ENCODE measurements at places on chromosomes 5 and 9. TPM values are rescaled to one million over a fixed set of nuclear protein-coding genes. Genes with fewer than 3 reads are reported as not detected.
A peak's percentile ranks its signal among the peaks of the same experiment; 100 is the strongest.

- no peak for DNase-seq
These were observed 80.8 kb downstream of the ARRDC3 start for GRCh38 chr5:91302305-91302704.

- DNase-seq: no peak
These were observed 37.6 kb upstream of the STX17 start for GRCh38 chr9:99868845-99869244.

DNA sequence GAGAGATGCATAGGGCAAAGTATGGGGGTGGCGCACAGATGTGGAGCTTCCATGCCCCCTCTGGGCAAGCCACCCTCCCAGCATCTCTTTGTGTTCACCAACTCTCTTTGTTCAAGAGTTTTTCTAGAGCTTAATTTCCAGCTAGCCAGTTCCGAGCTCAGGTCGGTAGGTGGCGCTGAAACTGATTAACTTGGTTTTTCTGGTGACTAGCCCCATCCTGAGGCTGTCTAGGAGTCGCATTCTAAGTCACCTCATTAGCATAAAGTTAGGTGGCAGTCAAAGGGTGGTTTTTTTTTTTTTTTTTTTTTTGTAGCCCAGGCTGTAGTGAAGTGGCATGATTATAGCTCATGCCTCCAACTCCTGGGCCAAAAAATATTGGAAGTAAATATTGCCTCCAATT, 476.4 kb downstream of the KDM4C start:
- DNase-seq: peak; percentile 10

- DNase-seq: no peak
These were observed 28.6 kb downstream of the LSM11 start for GRCh38 chr5:157772127-157772526.

- no peak for DNase-seq
These were observed 161.2 kb downstream of the RGS3 start for GRCh38 chr9:113624721-113625120.

GRCh38 chr5:106825374-106825773, 845.4 kb downstream of the EFNA5 start:
- DNase-seq: no peak

- DNase-seq: no peak
These were observed 36.7 kb downstream of the GSN start for GRCh38 chr9:121304707-121305106.

DNA sequence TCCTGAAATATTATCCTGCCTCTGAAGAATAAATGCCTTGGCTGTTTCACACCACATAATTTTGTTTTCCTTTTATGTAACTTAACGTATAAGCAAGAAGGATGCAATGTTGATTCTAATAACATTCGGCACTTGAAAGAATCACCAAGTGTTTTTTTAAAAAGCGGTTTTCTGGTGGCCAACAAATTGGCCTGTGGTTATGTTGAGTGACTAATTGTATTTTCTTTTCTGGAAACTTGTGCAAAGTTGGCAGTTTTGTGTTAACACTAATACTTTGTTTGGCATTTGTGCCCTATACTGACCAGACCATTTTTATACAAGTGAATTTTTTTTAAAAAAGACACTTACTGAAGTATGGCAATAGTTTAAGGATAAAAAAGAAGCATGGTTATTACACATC, 452.7 kb downstream of the BNC2 start:
- no peak for DNase-seq

DNA sequence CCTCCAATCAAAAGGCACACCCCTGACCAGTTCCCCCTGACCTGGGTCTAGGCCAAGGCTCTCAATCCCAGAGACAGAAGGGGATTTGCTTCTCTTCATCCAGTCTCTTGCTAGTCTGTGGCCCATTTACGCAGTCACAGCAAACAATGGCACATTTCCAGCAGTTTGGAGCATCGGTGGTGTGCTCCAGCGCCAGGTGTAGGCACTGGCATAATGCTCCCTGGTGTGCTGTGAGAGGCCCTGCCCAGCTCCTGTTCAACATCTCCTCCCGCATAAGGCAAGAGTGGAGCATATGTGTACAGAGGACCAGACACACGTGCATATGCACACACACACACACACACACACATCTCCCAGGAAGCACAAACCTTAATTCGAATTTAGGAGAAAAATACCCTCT, 79.5 kb upstream of the ERCC6L2 start:
- no peak for DNase-seq

GRCh38 chr5:151483176-151483575, 35.8 kb downstream of the SLC36A1 start:
- DNase-seq: no peak

DNA sequence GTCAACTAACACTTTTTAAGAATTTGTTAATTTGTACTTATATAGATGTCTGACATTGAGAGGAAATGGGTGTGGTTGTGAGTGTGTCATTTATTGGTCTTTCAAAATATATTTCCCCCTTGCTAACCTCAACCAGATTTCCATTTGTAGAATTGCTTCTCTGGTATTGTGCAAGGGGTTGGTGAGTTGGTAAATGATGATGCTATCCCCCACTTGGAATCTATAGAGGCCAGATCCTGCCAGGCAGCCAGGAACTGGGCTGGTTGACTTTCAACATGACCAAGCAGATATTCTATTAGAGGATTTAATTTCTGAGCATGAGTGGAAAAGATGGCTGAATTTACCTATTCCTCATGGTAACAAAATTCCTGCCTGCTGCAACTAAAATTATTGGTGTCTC, 306.6 kb upstream of the KIF2A start:
- DNase-seq: no peak

- no peak for DNase-seq
These were observed 55.6 kb downstream of the S1PR3 start for GRCh38 chr9:89046832-89047231.

DNA sequence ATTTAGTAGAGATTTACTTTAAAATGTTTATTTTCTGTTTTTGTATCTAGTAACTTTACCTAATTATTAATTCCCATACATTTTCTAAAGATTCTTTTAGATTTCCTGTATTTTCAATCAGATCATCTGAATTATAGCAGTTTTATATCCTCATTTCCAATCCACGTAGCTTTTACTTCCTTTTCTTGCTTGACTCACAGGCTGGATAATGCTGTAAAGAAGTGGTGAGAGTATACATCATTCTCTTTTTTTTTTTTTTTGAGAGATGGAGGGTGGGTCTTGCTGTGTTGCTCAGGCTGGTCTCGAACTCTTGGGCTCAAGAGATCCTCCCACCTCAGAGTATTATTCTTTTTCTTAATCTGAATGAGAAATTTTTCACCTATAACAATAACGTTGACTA, 11.2 kb upstream of the SETX start:
- no peak for DNase-seq

- no peak for DNase-seq
These were observed 7.5 kb downstream of the RPS6 start for GRCh38 chr9:19372567-19372966.

DNA sequence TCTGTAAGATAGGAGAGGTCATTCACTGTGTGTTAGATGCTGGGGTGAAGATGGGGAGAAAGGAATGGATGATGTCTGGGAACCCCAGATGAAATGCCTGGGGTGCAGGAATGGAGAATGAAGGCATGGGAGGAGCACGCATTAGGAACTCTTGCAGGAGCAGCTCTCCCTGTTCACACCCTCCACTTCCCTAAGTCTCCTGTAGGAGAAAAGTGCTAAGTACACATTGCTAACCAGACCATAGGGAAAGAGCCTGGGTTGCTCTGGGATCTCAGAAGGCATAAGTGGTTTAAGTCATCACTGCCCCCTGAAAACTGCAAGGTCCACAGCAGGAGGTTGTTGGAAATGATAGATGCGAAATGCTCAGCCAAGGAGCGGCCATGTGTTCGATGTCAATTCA, 163.1 kb downstream of the SEC61B start:
- DNase-seq: no peak

- DNase-seq: no peak
These were observed 129.0 kb downstream of the MUSK start for GRCh38 chr9:110797611-110798010.

DNA sequence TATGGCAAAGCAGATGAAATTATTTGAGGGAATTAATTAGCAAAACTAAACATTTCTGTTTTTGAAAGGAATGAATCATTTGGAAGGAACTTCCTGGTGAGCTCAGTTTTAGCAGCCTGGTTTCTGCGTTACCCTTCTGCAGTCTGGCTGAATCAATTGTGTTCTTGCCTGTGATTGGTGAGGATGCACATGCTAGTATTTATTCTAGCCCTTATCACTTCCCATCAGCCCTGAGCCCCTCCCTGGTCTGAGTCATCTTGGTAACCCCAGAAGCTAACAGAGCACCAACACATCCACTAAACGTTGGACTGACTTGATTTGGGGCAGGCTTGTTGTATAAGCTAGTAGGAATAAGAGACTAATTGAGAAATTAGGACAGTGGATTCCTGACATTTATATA, 6.6 kb downstream of the TJP2 start:
- peak; percentile 47 for DNase-seq

- no peak for DNase-seq
These were observed 271.2 kb downstream of the EDIL3 start for GRCh38 chr5:84113246-84114105.

GRCh38 chr9:119951591-119951990, 582.4 kb upstream of the BRINP1 start:
- no peak for DNase-seq

DNA sequence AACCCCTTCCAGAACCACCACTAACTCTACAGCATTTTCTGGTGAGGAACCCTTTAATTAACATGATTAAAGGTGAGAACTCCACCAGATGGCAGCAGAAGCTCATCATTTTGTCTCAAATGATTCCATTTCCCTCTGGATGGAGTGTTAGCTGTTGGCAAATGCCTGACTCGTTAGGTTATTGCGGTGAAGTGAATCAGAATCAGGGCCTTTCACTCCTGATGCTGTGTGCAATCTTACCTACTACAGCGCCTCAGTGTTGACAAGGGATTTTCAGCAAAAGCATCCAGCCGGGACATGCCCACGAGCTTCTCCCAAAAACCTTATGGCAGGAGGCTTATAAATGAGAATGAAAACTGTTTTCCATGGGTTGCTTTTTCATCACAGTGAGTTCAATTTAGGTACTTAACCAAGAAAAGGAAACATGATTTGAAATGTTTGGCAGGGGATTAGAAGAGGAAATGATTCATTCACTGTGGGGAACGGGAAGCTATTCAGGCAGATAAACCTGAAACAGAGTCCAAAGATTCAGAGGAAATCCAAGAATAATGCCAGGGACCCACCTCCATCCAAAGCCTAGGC, 48.0 kb upstream of the CAST start:
- DNase-seq: peak; percentile 16

- no peak for DNase-seq
These were observed 12.6 kb upstream of the TMEM38B start for GRCh38 chr9:105681724-105682123.

The SPINK6 gene
- total RNA-seq: not detected

The GPR150 gene
- total RNA-seq: 0.22 TPM

The PCDHB10 gene
- not detected for total RNA-seq

The CLTB gene
- total RNA-seq: 84.0 TPM

The EGR1 gene
- 42.8 TPM for total RNA-seq

The PCDHGB3 gene
- total RNA-seq: 0.66 TPM

The OBP2B gene
- total RNA-seq: not detected

The LEAP2 gene
- 3.9 TPM for total RNA-seq

The CTSL gene
- total RNA-seq: 1.5 TPM
